CD4-positive, alpha-beta T cell treated with Interleukin-15 for 1 hour (primary cell): ENCODE measurements at places on chromosomes 1 and 21.
A peak's percentile ranks its signal among the peaks of the same experiment; 100 is the strongest.

DNA sequence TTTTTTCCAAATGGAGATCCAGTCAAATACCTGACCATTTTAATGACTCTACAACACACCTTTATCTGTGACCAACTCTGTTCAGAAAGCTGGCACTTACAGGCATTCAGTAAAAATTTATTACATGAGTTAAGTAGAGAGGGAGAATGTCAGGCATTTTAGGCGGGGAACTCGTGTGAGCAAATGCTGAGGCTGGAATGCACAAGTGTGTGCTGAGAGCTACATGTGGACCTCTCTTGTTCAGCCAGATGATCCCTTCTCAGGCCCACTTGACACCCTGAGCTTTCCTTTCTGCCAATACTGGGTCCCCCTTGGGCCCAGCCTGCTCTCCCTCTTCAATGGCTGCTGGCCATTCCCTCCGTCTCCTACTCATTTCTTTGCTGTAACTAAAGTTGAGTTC, 11.7 kb downstream of the PPIH start:
- DNase-seq: no peak

DNA sequence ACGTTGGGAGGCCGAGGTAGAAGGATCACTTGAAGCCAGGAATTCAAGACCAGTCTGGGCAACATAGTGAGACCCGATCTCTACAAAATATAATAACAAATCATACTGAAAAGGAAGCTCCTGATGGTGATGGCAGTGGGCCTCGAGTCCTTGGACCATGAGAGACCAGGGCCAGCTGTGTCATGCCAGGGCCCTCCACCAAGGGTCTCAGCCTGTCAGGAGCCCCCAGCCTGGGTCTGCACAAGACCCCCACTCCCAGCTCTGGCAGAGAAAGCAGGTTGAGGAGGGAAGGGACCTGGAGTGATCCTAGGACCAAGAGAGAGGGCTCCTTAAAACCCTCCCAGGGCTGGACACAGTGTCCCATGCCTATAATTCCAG, 6.7 kb upstream of the CTRC start:
- peak; percentile 16 for DNase-seq

DNA sequence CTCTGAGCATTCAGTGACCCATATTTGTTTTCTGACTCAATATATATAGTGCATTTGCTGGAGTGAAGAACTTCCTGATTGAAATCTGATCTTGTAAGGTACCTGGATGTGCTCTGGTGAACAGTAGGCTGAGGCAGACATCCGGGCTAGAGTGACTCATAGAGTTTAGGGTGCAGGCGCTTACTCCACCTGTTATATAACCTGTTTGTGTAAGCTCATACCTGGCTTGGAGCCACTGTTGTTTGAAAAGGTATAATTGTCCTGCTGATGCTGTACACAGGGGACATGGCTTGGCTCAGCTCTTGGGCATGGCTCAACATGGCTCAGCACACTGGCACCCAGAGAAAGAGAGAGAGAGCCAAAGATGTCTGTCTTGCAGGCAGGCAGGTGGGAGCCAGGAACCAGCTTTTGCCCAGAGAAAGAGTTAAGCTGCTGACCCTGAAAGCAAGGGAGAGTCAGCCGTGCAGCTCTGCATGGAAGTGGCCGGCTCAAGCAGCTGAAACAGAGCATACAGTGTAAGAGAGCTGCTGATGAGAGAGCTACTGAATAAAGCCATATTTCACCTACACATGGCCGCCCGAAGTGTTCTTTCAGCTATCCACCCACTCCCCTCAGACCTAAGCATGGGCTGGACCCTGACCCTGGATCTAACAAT, 43.2 kb downstream of the GJA5 start:
- DNase-seq: peak; percentile 20

DNA sequence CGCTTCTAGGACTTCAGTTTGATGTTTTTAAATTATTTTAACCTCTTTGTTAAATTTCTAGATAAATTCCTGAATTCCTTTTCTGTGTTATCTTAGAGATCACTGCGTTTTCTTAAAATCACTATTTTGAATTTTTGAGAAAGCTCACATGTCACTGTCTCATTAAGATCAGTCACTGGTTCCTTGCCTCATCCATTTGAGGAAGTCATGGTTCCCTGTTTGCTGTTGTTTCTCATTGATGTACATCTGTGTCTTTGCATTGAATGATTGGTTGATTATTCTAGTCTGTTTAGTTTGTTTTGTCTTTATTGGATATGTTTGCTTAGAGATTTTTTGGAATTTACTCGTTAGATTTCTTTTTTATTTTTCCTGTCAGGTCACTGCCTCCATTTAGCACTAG, 50.1 kb downstream of the CRP start:
- no peak for DNase-seq

DNA sequence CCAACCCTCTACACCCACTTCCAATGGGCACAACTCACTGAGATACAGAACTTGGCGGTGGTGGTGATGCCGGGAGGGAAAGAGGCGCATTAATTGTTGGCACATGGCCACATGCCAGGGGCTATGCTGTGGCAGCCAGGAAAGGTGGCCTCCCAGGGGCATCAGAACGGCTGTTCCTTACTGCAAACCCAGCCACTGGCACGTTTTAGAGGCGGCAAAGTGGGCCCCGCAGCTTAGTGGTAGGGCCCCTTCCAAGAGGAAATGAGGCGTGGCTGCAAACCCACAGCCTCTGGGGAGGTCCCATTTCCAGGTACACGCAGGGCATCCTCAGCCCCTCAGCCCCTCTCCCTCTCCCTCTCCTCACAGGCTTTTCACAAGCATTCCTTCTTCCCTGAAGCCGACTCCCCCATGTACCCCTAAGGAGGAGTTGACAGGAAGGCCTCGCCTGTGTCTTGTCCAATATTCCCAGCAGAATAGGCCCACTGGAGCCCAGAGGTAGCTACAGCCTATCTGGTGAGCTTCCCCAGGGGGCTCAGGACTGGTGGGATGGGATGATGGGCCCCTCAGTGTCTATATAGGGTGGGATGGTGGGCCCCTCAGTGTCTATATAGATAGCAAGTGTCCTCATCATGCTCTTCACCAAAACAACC, 166.2 kb downstream of the CLIC6 start:
- DNase-seq: no peak

DNA sequence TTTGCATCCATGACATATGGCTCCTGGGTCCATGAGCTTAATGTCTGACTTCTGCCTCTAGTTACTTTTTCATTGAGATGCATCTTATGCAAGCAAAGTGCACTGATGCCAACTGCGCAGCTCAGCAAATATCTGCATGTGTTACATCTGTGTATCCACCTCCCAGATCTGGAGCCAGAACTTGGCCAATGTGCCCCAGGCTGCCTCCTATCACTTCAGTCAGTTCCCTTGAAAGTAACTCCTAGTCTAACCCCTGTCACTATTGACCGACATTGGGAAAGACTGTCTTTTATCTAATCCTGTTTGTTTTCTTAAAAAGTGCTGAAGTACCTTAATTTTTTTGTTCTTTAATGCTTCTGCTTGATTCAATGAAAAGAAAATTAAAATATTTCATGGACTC, 19.3 kb upstream of the UBL4B start:
- no peak for DNase-seq

GRCh38 chr1:228314315-228314657, 92.3 kb downstream of the TRIM11 start:
- no peak for DNase-seq

DNA sequence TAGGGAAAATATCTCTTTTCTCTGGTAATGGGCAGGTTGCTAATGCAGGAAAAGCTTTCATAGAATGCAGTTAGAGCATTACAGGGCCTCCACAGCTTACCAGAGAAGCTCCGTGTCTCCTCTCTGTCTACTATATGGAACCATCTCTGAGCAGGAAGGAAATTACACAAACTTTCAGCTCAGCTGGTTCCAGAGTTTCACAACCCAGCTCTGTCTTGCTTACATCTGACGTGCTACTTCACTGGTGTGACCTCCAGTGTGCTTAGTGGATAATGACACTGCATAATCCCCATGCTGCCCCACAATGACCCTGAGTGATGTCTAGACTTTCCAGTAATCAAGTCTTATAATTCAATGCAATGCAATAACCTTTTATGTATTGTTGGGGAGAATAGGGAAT, 4.3 kb upstream of the FGGY start:
- DNase-seq: peak; percentile 75

DNA sequence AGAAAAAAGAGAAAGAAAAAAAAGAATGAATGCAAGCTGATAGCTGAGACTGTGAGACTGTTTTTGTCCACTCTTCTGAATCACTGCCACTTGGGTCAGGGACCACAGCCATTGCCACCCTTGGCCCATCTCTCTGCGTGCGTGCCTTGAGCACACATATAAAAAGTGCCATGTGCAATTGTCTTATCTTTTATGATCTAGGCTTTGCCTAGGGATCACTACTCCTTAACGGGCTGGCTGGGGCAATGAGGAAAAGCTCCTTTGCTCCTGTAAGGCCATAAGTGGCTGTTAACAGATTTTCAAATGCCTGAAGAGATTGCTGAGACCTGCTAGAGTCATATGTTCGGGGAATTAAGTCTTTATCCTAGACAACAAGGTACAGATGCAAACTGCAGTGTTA, 8.2 kb downstream of the SPATA46 start:
- no peak for DNase-seq

- DNase-seq: peak; percentile 83
Measured at GRCh38 chr1:65254320-65255034, 54.9 kb upstream of the DNAJC6 start.

- DNase-seq: no peak
Measured at GRCh38 chr1:191634801-191635508, 523.3 kb upstream of the RGS18 start.

DNA sequence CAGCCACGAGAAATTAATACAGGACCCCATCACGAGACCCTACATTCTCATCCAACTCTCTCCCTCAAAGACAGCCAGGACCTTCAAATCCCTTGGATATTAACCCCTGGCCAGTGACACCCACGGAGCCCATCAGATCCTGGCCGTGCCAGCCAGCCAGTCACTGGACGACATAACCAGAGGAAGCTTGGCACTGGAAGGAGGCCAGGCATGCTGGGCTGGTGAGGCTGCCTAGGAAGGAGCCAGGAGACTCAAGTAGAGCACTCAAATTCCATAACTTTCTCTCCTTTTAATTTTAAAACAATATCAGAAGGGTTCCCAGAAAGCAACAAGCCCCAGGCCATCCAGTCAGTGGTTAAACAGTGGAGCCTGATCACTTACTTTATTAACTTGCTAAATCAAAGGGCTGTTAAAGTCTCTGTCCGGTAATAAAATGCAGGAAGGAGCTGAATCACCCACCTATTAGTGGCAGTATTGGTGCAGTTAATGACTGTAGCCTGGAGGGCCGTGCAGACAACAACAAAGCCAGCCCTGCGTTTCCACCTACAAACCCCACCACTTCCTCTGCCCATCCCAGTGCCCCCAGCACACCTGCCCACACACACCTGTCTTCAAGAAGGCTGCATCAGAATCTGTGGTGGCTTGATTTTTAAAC, 78.0 kb downstream of the HIVEP3 start:
- no peak for DNase-seq

DNA sequence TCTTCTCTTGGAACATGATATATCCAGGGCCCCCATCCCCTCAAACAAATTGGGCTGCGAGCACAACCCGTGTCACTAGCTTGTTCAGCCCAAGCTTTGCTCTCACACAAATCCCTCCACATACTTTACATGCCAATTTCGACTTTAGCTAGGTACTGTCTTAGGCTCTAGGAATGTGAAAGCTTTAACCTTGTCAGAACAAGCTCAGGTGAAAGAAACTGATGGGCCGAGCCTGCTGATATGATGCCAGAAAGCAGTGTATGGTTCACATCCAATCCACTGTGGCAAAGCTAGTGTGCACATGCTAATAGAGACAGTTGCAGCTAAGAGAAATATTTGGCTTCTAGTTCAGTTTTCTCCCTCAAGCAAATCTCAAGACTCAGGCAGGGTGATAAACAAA, 79.5 kb downstream of the TNFSF18 start:
- DNase-seq: no peak

DNA sequence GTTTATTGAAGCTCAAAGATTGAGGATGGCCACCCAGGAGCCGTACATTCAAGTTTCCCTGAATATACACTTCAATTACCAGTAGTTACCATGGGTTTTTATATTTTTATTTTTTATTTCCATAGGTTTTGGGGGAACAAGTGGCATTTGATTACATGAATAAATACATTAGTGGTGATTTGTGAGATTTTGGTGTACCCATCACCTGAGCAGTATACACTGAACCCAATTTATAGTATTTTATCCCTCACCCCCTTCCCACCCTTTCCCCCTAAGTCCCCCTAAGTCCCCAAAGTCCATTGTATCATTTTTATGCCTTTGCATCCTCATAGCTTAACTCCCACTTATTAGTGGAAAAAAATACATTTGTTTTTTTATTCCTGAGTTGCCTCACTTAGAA, 791.4 kb downstream of the BRINP3 start:
- no peak for DNase-seq

GRCh38 chr1:5961601-5962000, 30.6 kb downstream of the NPHP4 start:
- DNase-seq: no peak

GRCh38 chr21:39079617-39080016, 103.6 kb downstream of the PSMG1 start:
- peak; percentile 83 for DNase-seq

- DNase-seq: no peak
Measured at GRCh38 chr1:230598745-230599144, 43.5 kb upstream of the COG2 start.

DNA sequence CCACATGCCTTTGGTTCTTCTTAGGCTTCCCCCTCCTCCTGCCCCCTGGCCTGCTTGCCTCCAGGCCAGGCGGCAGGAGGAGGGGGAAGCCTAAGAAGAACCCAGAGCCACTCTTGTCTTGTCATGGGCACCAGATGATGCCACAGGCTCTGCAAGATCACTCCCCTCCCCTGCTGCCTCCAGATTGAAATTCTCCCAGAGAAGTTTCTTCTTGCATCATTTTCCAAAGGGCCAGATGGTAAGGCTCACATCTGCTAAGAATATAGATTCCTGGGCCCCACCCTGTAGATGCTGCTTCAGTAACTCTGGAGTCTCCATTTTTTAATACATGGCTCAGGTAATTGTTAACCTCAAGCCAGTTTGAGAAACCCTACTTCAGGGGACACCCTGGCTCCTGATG, 60.8 kb downstream of the FAM163A start:
- no peak for DNase-seq

GRCh38 chr1:81809808-81810207, 9.1 kb downstream of the ADGRL2 start:
- no peak for DNase-seq

DNA sequence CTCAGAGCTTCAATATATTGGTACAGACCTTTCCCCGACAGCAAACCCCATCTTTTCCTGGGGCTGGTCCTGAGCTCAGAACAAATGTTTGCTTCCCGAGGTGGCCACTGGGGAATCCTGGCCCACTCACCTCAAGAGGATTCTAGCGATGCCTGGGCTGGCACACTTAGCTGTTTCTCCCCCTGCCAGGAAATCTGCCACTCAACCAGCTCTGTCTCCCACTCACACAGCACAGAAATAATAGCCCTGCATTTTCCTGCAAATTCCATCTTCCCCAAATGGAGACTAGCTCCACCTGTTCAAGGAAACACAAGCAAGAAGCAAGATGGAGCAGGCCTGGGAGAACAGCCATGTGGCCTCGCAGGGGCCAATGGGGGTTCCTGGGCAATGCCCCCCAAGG, 21.1 kb downstream of the KCNN3 start:
- DNase-seq: no peak
